SJSA1 (cell line): ENCODE measurements at places on chromosomes 1 and 21.
A peak's percentile ranks its signal among the peaks of the same experiment; 100 is the strongest.

DNA sequence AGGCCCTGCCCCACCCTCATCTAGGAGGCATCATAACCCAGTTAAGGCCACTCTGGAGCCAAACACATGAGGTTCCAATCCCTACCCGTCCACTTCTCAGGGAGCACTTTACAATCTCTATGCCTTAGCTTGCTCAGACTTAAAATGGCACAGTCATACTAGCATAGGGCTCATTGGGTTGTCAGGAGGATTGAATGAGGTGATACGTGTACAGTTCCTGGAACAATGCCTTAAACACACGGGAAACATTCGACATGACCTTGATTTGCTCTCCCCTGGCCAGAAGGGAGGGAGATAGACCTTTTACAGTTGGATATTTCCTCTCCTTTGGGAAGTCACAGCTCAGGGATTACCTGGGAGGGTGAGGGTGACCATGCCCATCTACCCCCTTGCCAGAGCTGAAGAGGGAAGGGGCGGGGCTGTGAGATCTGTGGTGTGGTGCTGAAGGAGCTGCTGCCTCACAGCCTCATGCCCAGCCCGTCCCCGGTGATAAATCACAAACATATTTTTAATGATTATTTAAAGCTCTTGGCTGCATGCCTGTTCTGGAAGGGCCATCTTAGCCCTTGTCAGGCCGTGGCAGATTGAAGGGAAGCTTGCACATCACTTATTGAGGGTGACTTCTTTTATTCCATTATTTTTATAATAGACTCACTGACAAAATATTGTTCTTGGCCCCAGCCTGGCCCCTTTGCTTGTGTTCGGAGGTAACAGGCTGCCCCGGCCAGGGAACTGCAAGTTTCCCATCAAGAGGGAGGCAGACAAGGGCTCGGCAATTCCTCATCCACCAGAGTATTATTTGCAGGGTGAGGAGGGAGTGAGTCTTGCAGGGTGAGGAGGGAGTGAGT lies 83.4 kb downstream of the FOXD2 start:
- no peak overlapping the region for H3K27ac ChIP-seq
- no peak overlapping the region for H3K4me3 ChIP-seq
- no peaks in the 10 kb centered on the region for H3K27me3 ChIP-seq
- no peak for DNase-seq
- H3K36me3 ChIP-seq: no peaks in the 10 kb centered on the region

- H3K4me3 ChIP-seq: no peak overlapping the region
- no peak overlapping the region for H3K27ac ChIP-seq
- no peaks in the 10 kb centered on the region for H3K27me3 ChIP-seq
Measured at GRCh38 chr1:6389971-6390370, 3.6 kb downstream of the ACOT7 start.

DNA sequence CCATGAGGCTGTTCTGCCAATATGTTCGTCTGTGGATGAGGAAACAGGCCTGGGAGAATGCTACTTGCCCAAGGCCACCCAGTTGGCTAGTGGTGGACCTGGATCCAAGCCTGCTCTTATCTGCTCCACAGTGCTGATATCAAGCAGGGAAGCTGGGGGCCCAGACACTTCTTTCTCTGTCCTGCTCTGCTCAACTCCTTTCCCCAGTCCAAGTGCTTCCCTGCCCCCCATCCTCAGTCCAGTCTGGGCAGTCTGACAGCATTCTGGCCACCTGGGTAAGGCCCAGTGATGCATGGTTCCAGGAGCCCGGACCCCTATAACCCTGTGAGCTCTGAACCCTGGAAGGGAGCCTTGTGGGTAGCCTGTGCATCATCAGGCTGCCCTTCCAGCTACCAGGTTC lies 4.2 kb upstream of the PAQR7 start:
- no peak for DNase-seq
- H3K36me3 ChIP-seq: no peaks in the 10 kb centered on the region
- H3K27ac ChIP-seq: no peak overlapping the region
- 0 out of 2 replicates have a peak, but pooled peaks cover 2% of the 10 kb centered on the region for H3K27me3 ChIP-seq

DNA sequence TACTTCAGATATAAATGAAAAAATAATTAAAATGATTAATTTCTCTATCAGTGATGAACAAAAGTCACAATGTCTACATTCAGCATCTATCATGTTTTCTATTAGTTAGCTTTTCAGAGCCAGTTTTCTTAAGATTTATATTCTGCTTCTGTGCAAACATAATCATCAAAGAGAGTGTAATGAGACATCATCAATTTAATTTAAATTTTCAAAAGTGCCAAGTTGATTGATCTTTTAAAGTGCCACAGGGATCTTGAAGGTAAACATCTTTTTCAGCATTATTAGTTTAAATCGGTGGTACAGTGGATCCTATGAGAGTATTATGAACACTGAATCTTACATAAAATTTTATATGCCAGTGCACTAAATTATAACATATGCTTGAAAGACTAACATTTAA lies 1176.1 kb downstream of the PLA2G4A start:
- DNase-seq: no peak
- H3K27ac ChIP-seq: no peak overlapping the region
- no peaks in the 10 kb centered on the region for H3K27me3 ChIP-seq
- H3K4me3 ChIP-seq: no peak overlapping the region
- H3K36me3 ChIP-seq: no peaks in the 10 kb centered on the region
- H3K4me1 ChIP-seq: 0 out of 2 replicates have a peak, but pooled peaks cover 3% of the 10 kb centered on the region

DNA sequence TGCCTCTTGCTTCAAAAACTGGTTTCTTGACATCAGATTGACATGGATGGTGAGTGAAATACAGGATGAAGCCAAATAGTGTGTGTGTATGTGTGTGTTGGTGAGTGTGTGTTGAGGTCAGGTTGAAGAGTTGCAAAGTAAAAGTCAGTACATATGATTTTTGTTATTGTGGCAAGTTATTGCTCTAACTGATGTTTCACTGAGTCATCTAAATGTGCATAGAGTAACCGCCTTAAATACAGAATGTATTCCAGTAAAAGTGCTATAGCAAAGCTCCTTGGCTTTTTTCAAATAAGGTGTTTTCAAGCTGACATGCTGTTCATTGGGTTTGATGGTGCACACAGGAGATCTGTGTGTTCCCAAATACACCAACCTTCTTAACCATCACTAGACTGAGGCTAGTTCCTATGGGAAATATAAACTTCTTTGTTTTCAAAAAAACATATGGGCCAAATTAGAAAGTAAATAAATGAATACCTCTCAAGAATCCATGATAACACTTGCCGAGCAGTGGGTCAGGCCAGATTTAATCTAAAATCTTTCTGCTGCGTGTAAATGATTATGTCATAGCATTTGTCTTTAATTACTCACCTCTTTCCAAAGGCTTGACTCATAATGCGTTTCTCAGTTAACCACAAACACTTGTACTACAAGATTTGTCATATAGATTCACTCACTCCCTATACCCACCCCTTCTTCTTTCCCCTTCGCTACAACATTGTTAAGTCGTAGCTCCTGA lies 151.1 kb downstream of the LYPLAL1 start:
- no peaks in the 10 kb centered on the region for H3K27me3 ChIP-seq
- H3K4me3 ChIP-seq: no peak overlapping the region
- no peaks in the 10 kb centered on the region for H3K36me3 ChIP-seq
- peak; percentile 82 for DNase-seq

GRCh38 chr1:109780982-109781381 lies 17.3 kb upstream of the EPS8L3 start:
- H3K4me3 ChIP-seq: no peak overlapping the region
- H3K27ac ChIP-seq: no peak overlapping the region
- peaks cover 32% of the 10 kb centered on the region for H3K4me1 ChIP-seq
- no peak for DNase-seq
- no peaks in the 10 kb centered on the region for H3K27me3 ChIP-seq

DNA sequence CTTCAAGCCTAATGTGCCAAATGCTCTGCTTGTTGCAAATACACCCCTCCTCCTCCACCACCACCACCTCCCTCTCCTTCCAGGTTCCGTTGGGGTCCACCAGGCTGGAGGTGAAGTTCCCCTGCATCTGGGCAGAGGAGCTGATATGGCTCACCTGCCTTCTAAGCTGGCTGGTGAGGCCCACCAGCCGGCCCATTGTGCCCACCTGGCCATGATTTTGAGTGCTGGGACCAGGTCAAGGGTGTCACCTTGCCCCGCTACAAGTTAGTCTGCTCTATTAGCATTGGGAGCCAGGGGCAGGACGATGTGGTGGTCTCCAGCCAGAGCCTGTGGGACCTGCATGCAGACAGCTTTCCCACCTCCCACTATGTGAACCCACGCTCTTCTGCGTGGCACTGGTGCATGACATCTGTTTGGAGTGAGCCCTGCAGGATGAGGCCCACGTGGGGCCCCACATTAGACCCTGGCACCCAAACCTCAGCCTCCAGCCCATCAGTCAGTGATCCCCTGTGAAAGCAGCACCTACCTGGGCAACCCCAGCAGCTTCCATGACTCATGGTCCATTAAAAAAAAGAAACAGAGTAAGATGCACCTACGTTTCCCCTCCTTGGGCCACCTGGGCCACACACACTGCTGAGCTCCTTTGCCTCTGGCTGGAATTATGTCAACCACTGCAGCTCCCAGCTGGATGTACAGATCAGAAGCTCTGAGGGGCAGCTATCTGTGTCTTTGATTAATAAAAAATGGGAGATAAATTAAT lies 15.6 kb upstream of the CDCP2 start:
- DNase-seq: no peak
- no peaks in the 10 kb centered on the region for H3K27me3 ChIP-seq
- no peak overlapping the region for H3K4me3 ChIP-seq
- no peaks in the 10 kb centered on the region for H3K36me3 ChIP-seq
- H3K27ac ChIP-seq: no peak overlapping the region

DNA sequence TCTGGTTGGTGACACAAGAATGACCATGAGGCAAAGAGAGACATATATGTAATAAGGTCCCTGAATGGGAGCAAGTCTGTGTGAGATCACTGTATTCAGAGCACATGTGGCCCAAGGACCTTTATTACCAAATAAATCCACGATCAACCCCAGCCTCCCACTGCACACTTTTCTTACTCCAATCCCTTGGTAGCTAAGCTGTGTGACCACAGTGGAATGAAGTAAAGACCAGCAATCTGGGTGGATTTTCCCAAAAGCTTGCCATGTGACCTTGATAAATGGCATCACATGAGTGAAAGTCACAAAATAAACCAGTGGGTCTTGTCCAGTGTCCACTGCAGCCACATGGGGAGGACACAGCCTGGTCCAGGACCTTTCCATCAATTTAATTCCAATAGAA lies 36.7 kb upstream of the TLR5 start:
- peaks cover 17% of the 10 kb centered on the region for H3K4me1 ChIP-seq
- no peak overlapping the region for H3K4me3 ChIP-seq
- DNase-seq: no peak
- H3K27ac ChIP-seq: no peak overlapping the region
- no peaks in the 10 kb centered on the region for H3K27me3 ChIP-seq

- H3K36me3 ChIP-seq: 0 out of 2 replicates have a peak, but pooled peaks cover 2% of the 10 kb centered on the region
- H3K4me1 ChIP-seq: peaks cover 33% of the 10 kb centered on the region
- no peaks in the 10 kb centered on the region for H3K27me3 ChIP-seq
- no peak for DNase-seq
- no peak overlapping the region for H3K4me3 ChIP-seq
Measured at GRCh38 chr1:15177710-15178166, 24.2 kb downstream of the TMEM51 start.

DNA sequence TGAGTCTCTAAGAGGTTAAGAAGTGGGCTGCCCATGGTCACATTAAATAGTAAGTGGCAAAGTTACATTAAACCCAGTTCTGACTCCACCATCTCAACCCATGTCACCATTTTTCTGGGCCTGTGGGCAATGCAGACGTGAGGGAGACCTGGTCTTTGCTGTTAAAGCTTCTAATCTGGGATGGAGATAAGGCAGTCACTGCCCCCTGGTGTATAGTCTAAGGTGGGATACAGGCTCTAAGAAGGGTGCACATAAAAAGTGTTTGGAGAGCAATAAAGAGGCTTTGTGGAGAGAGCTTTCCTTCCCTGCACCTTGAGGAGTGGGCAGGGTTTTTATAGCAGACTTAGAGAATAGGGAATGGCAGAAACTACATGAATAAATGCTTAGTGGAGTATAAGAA lies 141.3 kb downstream of the ROR1 start:
- peaks cover 42% of the 10 kb centered on the region for H3K4me1 ChIP-seq
- H3K27ac ChIP-seq: no peak overlapping the region
- no peaks in the 10 kb centered on the region for H3K27me3 ChIP-seq
- DNase-seq: no peak

DNA sequence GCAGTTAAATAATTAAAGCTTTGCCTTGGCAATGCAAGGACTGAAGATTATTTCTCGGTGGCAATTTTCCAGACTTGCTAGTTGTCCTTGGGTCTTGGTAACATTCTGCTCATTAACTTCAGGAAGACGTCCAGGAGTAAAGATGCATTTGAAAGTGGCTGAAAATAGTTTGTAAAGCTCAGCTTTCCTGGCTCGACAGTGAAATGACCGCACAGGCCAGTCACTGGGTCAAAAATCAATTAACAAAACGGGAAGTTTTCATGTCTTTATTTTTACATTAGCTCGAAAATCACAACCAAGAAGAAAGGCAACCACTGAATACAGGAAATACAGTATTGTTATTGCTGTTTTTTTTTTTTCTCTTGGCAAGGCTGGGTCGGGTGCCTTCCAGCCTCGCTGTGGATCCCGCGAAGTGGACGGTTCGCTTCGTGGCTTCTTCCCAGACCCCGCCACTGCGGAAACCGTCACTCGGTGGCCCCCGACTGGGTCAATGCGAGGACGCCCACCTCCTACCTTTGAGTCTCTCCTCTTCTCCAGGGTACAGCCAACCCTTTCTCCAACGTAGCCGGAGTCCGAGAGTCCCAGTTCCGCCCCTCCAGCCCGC lies 479 bp upstream of the SNX7 start:
- no peaks in the 10 kb centered on the region for H3K27me3 ChIP-seq
- peak overlapping the region; percentile 79 for H3K4me3 ChIP-seq
- peaks cover 9% of the 10 kb centered on the region; the same call in 1 of the 2 replicates for H3K4me1 ChIP-seq
- peaks cover 4% of the 10 kb centered on the region; the same call in 1 of the 2 replicates for H3K36me3 ChIP-seq
- peak overlapping the region; percentile 32; the same call in 1 of the 2 replicates for H3K27ac ChIP-seq
- DNase-seq: no peak

DNA sequence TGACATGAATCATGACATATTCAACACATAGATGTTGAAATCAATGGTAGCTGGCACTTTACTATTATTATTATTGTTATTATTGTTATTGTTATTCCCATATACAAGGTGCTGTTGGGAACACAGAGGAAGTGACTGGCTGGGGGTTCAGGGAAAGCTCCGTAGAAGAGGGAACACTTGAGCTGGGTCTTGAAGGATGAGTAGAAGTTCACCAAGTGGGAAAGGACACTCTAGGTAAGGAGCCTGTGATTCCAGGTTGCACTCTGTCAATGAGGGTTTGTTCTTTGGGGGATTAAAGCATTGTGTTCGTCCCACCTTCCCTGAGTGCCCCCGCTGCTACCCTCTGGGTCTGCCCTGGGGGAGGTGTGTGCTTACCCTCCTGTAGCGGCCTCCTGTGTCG lies 14.1 kb downstream of the ZNF362 start:
- peaks cover 31% of the 10 kb centered on the region for H3K36me3 ChIP-seq
- no peaks in the 10 kb centered on the region for H3K4me1 ChIP-seq
- H3K27me3 ChIP-seq: no peaks in the 10 kb centered on the region
- DNase-seq: no peak
- H3K4me3 ChIP-seq: no peak overlapping the region

DNA sequence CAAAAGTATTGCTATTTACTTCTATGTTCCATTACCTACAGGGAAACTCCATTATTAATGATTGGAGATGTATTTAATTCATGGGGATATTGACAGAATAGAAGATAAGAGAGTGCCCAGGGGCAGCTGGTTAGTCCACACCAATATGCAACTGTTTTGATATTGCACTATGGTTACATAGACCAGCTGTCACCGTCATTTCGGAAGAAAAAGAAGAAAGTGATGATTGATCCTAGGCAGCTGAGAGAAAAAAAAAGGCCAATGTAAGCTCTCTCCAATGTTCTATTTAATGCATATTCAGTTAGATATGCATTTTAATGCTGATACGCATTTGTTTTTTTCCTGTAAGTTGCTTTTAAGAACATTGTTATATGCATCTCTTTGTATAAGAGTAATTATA lies 1367.2 kb downstream of the KCNT2 start:
- H3K36me3 ChIP-seq: no peaks in the 10 kb centered on the region
- no peaks in the 10 kb centered on the region for H3K27me3 ChIP-seq
- no peak overlapping the region for H3K4me3 ChIP-seq
- H3K27ac ChIP-seq: no peak overlapping the region
